ENCODE measurements at places on chromosomes 6 and 20.

- no peak for DNase-seq
Measured at GRCh38 chr20:50628332-50628731, 63.0 kb downstream of the RIPOR3 start.

GRCh38 chr6:167826230-167826895, 348 bp upstream of the AFDN start:
- DNase-seq, result no peak

DNA sequence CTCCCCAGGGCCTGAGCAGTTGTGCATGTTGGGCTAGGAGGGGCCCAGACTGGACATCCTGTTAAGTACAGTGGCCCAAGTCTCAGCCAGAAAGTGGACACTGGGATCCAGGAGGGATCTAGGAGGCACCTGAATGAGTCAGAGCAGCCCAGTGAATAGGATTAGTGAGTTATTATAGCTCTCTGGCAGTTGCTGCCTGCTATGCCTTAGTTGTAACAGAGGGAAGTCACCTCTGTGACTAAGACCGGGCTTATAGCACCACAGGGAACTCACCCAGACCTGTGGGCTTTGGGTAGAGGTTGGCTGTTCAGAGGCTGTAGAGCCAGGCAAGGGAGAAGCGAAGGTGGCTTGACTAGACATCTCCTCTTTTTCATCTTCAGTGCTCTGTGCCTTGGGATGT, 39.0 kb upstream of the AAR2 start:
- no peak for DNase-seq

DNA sequence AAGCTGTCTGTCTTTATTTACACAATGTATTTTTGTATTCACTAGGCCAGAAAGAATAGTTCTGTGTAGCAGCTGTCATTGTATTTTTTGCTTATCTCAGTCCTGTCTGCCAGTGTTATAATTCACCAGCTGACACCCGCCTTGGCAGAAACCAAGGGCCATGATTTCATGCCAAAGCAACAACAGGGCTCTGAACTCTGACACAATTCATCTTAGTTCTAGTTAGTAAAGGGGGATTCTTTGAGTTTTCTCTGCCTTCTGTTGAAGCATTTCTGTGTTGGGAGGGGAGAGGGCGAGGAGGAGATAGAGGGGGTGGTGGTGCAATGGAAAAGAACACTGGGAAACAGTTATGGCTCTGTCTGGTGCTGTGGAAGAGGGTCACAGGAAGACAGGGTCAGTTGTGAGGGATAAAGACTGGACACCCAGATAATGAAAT, 684.6 kb upstream of the MARCKS start:
- DNase-seq, result no peak

GRCh38 chr6:75281653-75282052, 2.9 kb downstream of the TMEM30A start:
- DNase-seq, result no peak

GRCh38 chr20:53929399-53929798, 141.0 kb downstream of the BCAS1 start:
- DNase-seq, result no peak

GRCh38 chr6:136643850-136644596, 93.8 kb upstream of the MAP7 start:
- DNase-seq, result peak; percentile 66

GRCh38 chr20:61525781-61526431, 273.8 kb downstream of the CDH4 start:
- DNase-seq, result no peak

- no peak for DNase-seq
Measured at GRCh38 chr6:55994531-55994930, 119.1 kb upstream of the BMP5 start.

GRCh38 chr6:15621203-15622044, 41.4 kb downstream of the DTNBP1 start:
- DNase-seq, result no peak

DNA sequence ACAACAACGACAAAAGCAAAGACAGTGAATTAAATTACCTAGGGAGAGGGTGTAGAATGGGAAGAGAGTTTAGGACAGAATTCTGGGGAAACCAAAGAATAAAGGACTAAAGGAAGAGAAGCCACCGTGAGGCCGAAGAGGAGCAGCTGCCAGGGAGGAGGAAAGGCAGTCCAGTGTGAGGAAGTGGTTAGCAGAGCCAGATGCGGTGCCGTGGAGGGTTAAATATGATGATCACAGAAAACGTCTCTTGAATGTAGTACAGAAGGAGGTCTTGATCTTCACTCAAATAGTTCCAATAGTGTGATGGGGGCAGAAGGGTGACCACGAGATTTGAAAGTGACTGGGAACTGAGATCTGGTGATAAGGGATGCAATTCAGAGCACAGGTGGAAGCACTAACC, 67.7 kb downstream of the TMEM244 start:
- no peak for DNase-seq

DNA sequence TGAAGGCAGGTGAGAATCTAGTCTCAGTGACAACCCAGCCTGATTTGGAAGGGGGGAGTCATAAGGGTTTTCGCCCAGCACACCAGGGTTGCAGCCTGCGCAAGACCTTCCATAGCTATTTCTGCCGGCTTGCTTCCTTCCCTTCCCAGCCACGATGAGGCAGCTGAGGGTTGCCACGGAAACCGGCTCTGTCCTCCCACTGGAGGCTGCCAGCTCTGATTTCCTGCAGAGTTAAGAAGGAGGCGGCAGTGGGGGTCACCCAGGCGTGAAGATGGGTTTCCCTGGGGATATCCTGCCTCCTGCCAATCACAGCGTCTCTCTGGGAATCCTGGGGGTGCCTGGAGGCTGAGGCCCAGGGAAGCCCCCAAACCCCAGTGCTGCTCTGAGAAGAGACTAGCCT, 23.1 kb upstream of the KCNB1 start:
- peak; percentile 10 for DNase-seq

GRCh38 chr6:90644492-90644891, 57.6 kb upstream of the MAP3K7 start:
- no peak for DNase-seq

GRCh38 chr6:39053016-39053624, 4.5 kb downstream of the GLP1R start:
- DNase-seq, result no peak

- no peak for DNase-seq
Measured at GRCh38 chr6:38688579-38689087, 14.3 kb downstream of the GLO1 start.

- no peak for DNase-seq
Measured at GRCh38 chr6:168109171-168109570, 30.2 kb upstream of the FRMD1 start.

GRCh38 chr6:14827354-14827753, 418.5 kb upstream of the JARID2 start:
- no peak for DNase-seq
